Tibial artery (tissue), 4 donors: ENCODE measurements at places on chromosomes 13 and 19.

- DNase-seq = no peak
Measured at GRCh38 chr13:96728463-96728862, 265.8 kb downstream of the OXGR1 start.

- no peak for DNase-seq
Measured at GRCh38 chr19:16380943-16381755, 56.5 kb downstream of the KLF2 start.

DNA sequence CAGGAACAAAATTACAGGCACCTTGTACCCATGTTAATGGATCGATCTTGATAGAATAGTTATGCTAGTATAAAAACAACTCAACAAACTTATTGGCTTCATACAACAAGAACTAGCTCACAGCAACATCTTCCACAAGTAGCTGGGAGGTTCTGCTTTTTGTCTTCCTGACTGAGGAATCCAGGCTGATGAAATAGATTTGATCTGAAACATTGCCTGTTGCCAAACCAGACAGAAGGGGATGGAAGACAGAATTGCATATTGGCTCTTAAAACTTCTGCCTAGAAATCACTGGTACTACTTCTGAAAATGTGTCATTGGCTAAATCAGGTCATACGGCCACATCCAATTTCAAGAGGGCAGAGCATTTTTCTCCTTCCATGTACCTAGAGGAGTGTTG, 267.3 kb downstream of the RFC3 start:
- DNase-seq = no peak

DNA sequence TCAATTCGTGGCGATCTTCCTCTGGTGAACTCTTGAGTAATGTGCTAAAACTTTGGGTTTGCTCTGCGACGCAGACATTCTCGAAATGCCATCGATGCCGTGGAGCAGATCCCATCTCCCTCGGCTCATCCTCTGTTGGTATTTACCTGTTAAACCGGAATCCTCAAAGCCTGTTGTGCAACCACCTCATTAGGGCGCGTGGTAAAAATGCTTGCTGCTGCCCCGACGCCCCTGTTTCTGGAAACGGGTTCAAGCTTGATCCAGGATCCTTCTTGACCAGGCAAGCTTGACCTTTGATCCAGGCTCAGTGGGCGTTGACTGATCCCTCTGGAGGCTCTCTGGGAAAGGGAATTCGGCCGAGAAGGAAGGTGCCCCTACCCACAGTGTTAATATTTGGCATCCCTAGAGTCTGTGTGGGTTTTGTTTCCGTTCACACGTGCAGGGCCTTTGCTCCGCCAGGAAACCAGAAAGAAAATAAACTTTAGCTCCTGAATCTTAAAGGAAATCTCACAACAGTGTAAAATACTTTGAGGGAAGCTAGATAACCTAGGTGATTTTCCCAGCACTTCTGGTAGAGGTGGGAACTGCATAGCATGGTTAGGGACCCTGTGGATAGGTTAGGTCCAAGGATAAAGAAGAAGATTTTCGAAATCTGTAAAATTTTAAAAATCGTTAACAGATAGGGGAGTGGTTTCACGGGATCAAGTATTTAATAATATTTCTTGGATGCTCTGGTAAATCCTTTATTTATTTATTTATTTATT, 1.1 kb downstream of the LSM14A start:
- no peak for DNase-seq

GRCh38 chr19:39428283-39429112, 7.3 kb downstream of the RPS16 start:
- DNase-seq = peak; percentile 81

DNA sequence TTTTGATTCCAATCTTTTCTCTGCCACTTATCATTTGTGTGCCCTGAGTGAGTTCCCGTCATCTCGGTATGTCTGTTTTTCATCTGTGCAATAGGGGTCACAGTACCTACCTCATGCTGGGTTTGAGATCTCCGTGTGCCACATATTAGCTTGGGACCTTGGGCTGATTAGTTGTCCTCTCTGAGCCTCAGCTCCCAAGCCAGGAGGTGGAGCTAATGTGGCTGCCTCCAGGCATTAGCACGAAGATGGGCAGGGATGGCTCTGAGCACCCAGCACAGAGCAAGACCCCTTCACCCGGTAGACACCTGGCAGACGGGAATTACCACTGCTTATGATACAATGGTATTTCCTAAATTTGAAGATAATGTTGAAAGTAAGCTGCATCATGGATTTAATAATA, 35.8 kb upstream of the XPO4 start:
- DNase-seq = peak; percentile 1

GRCh38 chr13:76223565-76223964, 587.4 kb downstream of the LMO7 start:
- no peak for DNase-seq

GRCh38 chr19:6532244-6532999, 1.6 kb downstream of the TNFSF9 start:
- no peak for DNase-seq

DNA sequence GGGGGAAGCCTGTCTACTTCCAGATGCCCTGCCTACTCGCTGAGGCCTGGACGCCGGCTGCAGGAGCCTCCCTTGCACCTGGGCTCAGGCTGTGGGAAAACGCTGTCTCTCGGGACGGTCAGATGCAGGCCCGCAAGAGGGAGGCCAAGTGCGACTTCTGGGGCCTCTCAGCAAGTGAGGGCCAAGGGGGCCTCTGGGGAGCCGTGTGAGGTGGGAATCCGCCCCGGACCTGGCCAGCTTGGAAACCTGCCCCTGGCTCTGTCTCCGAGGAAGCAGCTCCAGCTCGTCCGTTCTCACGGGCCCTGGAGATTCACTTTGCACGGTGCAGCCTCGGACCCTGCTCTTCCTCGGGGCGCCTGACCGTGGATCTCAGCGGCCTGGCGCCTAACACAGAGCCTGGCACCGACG, 11.4 kb upstream of the CRTC1 start:
- DNase-seq = peak; percentile 77

DNA sequence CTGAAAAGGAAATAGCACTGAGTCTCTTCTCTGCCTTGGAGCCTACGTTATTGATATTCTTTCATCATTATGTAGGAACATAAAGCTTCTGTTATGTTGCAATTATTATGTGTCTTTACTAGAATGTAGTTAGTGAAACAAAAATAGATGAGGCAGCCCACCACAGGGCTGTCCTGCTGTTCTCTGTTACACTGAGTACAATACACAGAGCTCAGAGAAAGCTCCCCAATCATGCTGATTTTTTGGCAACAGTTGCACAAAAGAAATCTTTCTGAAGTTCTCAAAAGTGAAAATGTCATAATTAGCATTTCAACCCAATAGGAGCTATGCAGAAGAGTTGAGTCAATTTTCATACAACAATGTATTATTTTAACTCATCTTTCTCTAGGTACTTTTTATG, 119.5 kb downstream of the EFNB2 start:
- DNase-seq = no peak

GRCh38 chr19:892894-893689, at the start of the genes MED16 and RNU6-9:
Gene MED16 (minus strand): TSS chr19:893187. CDS start chr19:891131, 2,056 bp downstream.
Gene RNU6-9 (plus strand): TSS chr19:893484.
- peak; percentile 92 for DNase-seq

DNA sequence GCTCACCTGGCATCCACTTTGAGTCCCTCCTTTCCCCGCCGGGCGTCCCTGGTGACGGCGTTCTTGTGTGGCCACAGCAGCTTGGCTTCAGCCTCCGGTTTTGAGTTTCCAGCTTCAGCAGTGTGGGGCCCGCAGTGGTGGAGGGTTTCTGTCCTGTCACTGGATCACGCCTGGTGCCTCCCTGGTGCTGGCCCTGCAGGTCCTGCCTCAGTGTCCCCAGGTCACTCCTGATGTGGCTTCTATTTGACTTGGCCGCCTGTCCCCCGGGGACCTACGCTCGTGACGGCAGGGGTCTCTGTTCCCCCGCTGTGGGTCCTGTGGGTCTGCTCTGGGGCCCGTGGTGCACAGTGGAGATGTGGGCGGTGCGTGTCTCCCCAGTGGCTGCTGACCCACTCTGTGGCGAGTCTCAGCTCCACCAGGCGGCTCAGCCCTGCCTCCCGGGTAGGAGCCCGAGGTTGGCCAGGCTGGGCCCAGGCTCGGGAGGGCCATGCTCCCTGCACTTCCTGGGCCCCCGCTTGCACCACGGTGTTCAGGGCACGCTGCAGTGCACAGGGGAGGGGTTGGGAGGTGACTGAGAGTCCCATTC, 1.9 kb downstream of the ATP4B start:
- DNase-seq = peak; percentile 43

GRCh38 chr13:106633321-106633720, 65.4 kb upstream of the ARGLU1 start:
- DNase-seq = no peak

- DNase-seq = no peak
Measured at GRCh38 chr13:59547950-59548349, 615.8 kb downstream of the DIAPH3 start.

- DNase-seq = no peak
Measured at GRCh38 chr13:98954313-98954712, 23.6 kb downstream of the DOCK9 start.
